ENCODE measurements at places on chromosomes 7 and 10. TPM values are rescaled to one million over a fixed set of nuclear protein-coding genes. Genes with fewer than 3 reads are reported as not detected.

KRIT1 gene
- total RNA-seq: 43.5 TPM

TDRD1 gene
- not detected for total RNA-seq

GRCh38 chr7:77738871-77739270, 42.6 kb downstream of the RSBN1L start:
- H3K4me1 ChIP-seq: no peaks in the 10 kb centered on the region
- H3K36me3 ChIP-seq: no peaks in the 10 kb centered on the region
- DNase-seq: no peak
- no peak overlapping the region for H3K27ac ChIP-seq
- H3K4me3 ChIP-seq: no peak overlapping the region
- no peaks in the 10 kb centered on the region for H3K27me3 ChIP-seq

HOXA5 gene
- 0.70 TPM for total RNA-seq

- peak overlapping the region; percentile 62 for H3K27ac ChIP-seq
- H3K27me3 ChIP-seq: no peaks in the 10 kb centered on the region
- no peaks in the 10 kb centered on the region for H3K36me3 ChIP-seq
- peak; percentile 16 for DNase-seq
- H3K4me3 ChIP-seq: no peak overlapping the region
- peaks cover 15% of the 10 kb centered on the region for H3K4me1 ChIP-seq
Observed at GRCh38 chr7:18177815-18178660, 150.4 kb upstream of the PRPS1L1 start.

DNA sequence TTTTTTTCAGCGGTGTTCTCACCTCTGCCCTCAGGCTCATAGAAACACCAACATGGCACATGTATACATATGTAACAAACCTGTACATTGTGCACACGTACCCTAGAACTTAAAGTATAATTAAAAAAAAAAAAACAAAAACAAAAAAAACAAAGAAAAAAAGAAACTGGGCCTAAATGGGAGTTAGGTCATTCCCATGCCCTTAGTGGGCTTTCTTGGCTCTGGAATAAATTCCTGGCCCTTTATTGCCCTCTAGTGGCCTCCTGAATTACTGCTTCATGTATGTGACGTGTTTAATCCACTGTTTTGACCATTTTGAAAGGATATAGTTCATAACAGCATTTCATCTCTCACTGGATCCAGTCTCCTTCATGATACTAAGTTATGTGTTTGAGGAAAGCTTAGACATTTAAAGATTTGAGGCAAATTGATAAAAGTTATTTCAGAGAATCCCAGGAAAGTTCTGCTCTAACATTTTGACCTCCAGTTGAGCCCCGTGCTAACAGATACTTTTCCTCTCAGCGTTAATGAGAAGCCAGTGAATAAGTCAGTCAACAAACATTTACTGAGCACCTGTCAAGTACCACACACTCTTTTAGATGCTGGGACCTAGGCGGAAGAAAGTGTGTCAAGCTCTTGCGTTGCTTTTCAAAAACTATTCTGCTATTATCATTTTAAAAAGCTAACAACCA, 54.7 kb upstream of the SYPL1 start:
- H3K27ac ChIP-seq: no peak overlapping the region
- H3K4me1 ChIP-seq: no peaks in the 10 kb centered on the region
- DNase-seq: peak; percentile 84
- H3K36me3 ChIP-seq: no peaks in the 10 kb centered on the region

DNA sequence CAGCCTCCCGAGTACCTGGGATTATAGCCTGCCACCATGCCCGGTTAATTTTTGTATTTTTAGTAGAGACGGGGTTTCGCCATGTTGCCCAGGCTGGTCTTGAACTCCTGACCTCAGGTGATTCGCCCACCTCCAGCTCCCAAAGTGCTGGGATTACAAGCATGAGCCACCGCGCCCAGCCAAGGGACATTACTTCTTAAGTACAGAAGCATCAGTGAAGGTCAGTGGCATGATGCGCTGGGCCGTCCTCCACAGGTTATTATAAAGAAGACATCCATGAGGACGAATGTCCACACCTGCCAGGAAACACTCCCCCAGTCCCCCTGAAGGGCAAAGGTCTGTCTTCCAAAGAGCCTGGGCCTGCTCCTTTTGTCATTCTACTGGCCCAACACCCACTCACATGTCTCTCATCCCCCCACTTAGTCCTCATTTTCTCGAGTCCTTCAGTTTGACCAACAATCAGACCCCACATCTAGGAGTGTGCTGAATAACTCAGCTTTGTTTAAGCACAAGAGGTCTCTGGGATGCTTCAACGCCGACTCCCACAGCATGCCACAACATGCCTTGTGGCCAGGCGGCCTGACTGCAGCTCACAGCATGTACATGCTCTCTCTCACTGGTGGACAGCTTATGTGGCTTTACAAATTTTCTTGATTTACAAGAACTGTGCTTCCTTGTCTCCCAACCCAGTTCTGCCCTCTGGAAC, 73.0 kb downstream of the CTBP2 start:
- H3K27me3 ChIP-seq: no peaks in the 10 kb centered on the region
- H3K27ac ChIP-seq: no peak overlapping the region
- no peak for DNase-seq
- peaks cover 11% of the 10 kb centered on the region for H3K4me1 ChIP-seq
- no peaks in the 10 kb centered on the region for H3K36me3 ChIP-seq

FBXO24 gene
- total RNA-seq: 1.1 TPM

BLVRA gene
- 21.0 TPM for total RNA-seq

Measured in hepatocyte (in vitro differentiated cells).